ENCODE measurements at places on chromosomes 2 and 18.

DNA sequence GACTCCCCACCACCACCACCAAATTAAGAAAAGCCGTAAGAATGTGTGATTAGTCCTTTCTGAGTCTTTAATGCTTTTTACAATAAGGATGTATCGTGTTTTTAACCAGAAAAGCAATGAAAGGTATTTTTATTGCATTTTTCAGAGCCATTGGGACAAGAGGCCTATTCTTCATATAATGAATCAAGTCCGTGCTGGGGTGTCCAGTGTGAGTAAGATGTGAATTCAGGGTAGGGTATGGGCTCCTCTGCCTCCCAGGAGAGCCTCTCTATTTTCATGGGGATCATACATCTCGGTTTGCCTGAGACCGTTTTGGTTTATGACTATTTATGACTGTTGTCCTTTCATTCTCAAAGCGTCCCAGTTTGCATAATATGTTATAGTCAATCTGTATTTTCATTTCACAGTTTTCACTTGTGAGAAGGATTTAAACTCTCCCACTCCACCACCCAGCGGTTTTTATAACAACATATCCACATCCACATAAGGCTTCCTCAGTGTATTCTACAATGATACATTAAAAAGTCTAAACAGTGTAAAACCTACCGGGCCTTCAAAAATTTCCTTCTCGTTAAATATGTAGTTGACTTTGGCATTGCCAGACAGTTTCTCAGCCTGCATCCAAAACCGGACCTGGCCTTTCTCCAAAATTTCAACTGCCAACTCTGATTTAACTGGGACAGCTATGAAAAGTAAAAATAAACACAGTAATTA lies 80.8 kb upstream of the LPIN2 start:
- H3K36me3 ChIP-seq, result no peaks in the 10 kb centered on the region
- H3K4me1 ChIP-seq, result peaks cover 18% of the 10 kb centered on the region
- no peak overlapping the region for H3K4me3 ChIP-seq
- H3K27me3 ChIP-seq, result no peaks in the 10 kb centered on the region

- H3K4me3 ChIP-seq, result no peak overlapping the region
- H3K27me3 ChIP-seq, result no peaks in the 10 kb centered on the region
- no peak overlapping the region for H3K27ac ChIP-seq
Measured at GRCh38 chr2:134739879-134740301, 21.1 kb upstream of the TMEM163 start.

DNA sequence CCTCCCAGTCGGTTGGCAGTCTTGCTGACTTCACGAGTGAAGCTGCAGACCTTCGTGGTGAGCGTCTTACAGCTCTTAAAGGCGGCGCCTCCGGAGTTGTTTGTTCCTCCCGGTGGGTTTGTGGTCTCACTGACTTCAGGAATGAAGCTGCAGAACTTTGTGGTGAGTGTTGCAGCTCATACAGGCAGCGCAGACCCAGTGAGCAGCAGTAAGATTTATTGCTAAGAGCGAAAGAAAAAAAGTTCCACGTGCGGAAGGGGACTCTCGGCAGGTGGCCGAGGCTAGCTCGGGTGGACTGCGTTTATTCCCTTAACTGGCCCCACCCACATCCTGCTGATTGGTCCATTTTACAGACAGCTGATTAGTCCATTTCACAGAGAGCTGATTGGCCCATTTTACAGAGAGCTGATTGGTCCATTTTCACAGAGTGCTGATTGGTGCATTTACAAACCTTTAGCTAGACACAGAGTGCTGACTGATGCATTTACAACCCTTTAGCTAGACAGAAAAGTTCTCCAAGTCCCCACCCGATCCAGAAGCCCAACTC lies 240.3 kb downstream of the LRATD1 start:
- no peaks in the 10 kb centered on the region for H3K36me3 ChIP-seq
- no peak overlapping the region for H3K4me3 ChIP-seq
- H3K4me1 ChIP-seq, result no peaks in the 10 kb centered on the region
- H3K27ac ChIP-seq, result no peak overlapping the region
- no peak for DNase-seq
- H3K27me3 ChIP-seq, result no peaks in the 10 kb centered on the region

DNA sequence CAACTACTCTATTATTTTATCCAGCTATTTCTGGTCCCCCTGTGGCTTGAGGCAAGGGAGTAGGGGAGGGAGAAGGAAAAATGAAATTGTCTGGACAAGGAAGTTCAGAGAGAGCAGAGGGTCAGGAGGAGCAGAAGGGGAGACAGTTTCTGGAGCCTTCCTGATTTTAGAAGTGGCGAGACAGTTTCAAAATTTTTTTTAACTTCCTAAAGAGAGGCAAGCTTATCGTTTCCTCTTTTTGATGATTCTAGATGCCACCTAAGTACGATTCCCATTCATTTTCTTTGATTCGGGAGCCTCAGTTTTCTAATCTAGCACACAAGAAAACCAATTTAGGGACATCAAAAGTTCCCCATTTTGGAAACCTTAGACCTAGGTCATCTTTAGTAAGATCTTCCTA lies 96.9 kb upstream of the B3GNT2 start:
- no peak for DNase-seq
- H3K4me3 ChIP-seq, result no peak overlapping the region
- no peaks in the 10 kb centered on the region for H3K36me3 ChIP-seq

DNA sequence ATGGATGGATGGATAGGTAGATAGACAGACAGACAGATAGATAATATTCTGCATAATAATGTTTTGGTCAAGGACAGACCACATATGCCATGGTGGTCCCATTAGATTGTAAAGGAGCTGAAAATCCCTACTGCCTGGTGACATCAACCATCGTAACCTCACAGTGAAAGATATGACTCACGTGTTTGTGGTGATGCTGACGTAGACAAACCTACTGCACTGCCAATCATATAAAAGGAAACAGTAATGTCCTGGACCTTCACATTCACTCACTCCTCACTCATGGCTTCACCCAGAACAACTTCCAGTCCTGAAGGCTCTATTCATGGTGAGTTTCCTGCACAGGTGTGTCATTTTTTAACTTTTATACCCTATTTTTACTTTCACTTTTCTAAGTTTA lies 202.9 kb upstream of the TPO start:
- H3K4me3 ChIP-seq, result no peak overlapping the region
- H3K36me3 ChIP-seq, result 0 out of 2 replicates have a peak, but pooled peaks cover 13% of the 10 kb centered on the region
- no peak for DNase-seq
- no peaks in the 10 kb centered on the region for H3K27me3 ChIP-seq
- no peaks in the 10 kb centered on the region for H3K4me1 ChIP-seq

DNA sequence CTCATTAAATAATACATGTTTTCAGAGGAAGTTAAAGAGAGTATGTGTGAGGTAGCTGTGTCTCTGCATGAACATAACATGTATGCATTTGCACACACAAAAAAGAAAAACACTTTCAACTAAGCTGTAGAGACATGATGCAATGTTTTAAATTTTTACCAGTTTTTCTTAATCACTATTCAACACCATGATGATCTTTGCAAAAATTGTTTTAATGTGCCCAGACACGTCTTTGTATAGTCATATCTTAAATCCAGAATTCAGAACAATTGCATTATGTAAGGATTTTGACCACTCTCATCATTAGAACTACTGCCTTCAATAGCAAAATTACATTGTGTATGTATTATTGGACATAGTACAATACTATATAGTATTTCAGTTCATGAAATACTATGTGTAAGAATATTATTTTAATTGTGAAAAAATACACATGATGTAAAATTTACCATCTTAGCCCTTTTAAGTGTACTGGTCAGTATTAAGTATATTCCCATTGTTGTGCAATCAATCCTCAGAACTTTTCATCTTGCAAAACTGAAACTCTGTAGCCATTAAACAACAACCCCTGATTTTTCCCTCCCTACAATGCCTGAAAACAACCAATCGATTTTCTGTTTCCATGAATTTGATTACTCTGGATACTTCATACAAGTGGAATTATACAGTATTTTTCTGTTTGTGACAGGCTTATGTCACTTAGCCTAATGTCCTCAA lies 104.5 kb upstream of the ACVR2A start:
- H3K27me3 ChIP-seq, result no peaks in the 10 kb centered on the region
- no peaks in the 10 kb centered on the region for H3K36me3 ChIP-seq
- no peak overlapping the region for H3K4me3 ChIP-seq
- H3K4me1 ChIP-seq, result no peaks in the 10 kb centered on the region

DNA sequence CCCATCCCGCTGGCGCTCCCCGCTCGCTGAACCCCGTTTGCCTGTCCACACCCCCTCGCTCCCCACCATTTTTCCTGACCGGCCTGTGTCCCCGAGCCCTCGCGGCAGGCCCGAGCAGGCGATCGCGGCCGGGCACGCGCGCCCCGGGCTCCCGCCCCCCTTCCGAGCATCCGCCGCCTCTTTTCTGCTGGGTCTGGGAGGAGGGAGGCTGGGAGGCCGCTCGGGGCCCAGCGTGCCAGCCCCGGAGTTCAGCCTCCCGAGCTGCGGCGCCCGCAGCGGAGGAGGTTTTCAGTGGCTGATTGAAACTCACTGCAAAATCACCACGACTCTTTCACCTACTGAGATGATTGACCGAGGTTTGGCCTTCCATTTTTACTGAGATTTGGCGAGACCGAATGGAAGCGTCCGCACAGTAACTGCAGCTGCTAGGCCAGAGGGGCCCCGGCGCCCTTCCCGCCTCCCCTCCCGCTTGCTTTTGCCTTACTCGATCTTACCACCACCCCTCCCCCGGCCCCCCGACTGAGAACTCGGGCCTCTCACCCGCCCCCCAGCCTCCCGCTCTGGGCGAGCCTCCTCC lies 4.8 kb downstream of the SOX11 start:
- H3K36me3 ChIP-seq, result no peaks in the 10 kb centered on the region
- peaks cover 54% of the 10 kb centered on the region for H3K4me1 ChIP-seq
- H3K4me3 ChIP-seq, result no peak overlapping the region
- no peak for DNase-seq

DNA sequence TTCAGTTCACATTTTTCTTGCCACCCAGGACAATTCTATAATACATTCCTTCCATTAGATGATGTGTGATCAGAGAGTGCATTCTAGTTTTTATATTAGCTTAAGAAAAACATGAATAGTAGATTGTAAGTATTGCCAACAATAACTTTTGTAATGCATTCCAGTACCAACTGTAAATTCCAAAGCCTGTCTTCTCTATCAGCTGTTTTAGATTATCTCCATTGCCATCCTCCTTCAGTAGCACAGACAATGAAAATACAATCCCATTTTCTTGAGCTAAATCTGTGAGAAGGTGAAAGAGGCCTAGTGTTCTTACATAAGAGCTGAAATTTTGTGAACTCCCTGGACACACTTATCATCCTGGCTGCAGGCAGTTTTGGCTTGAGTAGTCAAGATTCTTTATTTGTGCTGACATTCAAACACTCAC lies 103.9 kb downstream of the CCBE1 start:
- no peaks in the 10 kb centered on the region for H3K27me3 ChIP-seq
- no peaks in the 10 kb centered on the region for H3K36me3 ChIP-seq
- H3K27ac ChIP-seq, result no peak overlapping the region
- no peak overlapping the region for H3K4me3 ChIP-seq

- DNase-seq, result no peak
- no peak overlapping the region for H3K27ac ChIP-seq
- H3K4me3 ChIP-seq, result no peak overlapping the region
Measured at GRCh38 chr2:176455816-176456291, 186.6 kb downstream of the MTX2 start.

GRCh38 chr2:42404676-42405075 lies 43.7 kb upstream of the COX7A2L start:
- no peaks in the 10 kb centered on the region for H3K4me1 ChIP-seq
- no peak for DNase-seq
- no peak overlapping the region for H3K4me3 ChIP-seq

GRCh38 chr18:77248873-77249568 lies 627 bp upstream of the GALR1 start:
- H3K4me3 ChIP-seq, result no peak overlapping the region
- no peaks in the 10 kb centered on the region for H3K36me3 ChIP-seq
- H3K27me3 ChIP-seq, result no peaks in the 10 kb centered on the region
- DNase-seq, result no peak

DNA sequence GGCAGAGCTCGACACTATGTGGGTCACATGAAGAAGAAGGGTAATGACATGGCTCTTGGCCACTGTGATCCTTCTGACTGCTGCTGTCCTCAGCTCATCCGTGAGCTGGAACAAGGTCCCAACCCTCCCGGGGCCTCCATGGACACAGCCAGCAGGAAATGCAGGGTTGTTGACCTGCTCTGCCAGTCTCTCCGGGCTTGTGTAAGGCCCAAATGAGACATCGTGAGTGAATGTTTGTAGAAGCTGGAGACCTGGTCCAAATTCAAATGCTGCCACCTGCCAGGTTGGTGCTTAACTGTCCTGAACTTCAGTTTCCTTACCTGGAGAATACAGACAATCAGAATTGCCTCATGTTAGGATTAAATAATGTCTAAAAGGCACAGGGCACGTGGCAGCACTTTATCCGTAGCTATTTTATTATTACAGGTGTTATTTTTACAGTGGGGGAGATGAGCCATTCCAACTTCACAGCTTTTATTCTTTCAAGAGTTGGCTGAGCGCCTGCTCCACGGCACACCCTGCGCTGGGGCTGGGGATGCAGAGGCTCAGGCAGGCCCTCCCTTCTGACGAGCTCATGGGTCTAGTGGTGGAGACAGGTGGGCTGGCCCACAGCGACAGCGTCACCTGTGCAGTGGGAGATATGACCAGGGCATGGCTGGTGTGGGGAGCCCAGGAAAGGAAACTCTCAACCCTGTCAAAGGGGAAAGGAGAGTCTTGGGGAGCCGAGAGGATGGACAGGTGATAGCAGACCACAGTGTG lies 15.1 kb downstream of the ARHGEF4 start:
- no peaks in the 10 kb centered on the region for H3K27me3 ChIP-seq
- no peak overlapping the region for H3K4me3 ChIP-seq
- DNase-seq, result no peak
- H3K27ac ChIP-seq, result no peak overlapping the region
- no peaks in the 10 kb centered on the region for H3K4me1 ChIP-seq

DNA sequence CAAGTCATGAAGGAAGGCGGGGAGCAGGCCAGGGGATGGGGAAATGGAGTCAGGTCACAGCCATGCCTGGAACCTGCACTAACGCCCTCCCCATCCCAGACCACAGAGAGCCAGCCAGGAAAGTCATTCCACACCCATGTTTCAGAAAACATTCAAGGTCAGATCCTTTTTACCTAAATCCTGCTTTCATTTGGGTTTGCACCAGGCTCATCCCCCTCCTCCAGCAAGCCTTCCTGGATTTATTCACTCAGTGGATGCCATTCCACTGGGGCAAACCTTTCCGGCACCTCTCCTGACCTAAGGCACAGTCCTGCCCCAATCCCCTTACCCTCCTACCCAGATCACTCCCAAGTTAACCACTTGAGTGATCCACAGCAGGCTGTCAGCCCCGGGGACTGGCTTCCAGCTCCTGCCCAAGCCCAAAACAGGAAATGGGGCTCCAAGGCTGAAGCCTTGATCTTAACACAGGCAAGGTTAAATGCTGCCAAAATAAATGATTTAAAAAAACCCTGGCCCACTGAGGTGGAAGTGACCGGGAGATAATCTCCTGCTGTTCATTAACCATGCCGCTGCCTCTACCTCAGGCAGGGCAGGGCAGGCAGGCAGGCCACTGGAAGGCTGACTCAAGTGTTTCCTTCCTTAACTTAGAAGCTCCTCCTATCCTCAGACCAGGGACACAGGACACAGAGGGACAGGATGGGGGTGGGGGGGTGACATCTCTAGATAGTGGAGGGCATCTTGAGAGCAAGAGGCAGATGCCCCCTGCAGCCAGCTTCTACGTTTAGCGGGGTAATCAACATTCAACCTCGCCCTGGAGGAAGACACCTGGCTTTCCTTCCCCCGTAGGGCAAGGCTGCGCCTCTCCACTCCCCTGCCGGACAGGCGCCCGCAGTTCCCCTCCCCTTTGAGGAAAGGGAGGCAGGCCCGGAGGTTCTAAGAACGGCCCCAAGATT lies 1.4 kb downstream of the RAB11FIP5 start:
- no peaks in the 10 kb centered on the region for H3K4me1 ChIP-seq
- H3K27me3 ChIP-seq, result peaks cover 5% of the 10 kb centered on the region
- DNase-seq, result no peak
- H3K27ac ChIP-seq, result no peak overlapping the region
- no peaks in the 10 kb centered on the region for H3K36me3 ChIP-seq

Data from DND-41 (cell line).